Mesendoderm (in vitro differentiated cells): ENCODE measurements at places on chromosomes 3 and 15.

DNA sequence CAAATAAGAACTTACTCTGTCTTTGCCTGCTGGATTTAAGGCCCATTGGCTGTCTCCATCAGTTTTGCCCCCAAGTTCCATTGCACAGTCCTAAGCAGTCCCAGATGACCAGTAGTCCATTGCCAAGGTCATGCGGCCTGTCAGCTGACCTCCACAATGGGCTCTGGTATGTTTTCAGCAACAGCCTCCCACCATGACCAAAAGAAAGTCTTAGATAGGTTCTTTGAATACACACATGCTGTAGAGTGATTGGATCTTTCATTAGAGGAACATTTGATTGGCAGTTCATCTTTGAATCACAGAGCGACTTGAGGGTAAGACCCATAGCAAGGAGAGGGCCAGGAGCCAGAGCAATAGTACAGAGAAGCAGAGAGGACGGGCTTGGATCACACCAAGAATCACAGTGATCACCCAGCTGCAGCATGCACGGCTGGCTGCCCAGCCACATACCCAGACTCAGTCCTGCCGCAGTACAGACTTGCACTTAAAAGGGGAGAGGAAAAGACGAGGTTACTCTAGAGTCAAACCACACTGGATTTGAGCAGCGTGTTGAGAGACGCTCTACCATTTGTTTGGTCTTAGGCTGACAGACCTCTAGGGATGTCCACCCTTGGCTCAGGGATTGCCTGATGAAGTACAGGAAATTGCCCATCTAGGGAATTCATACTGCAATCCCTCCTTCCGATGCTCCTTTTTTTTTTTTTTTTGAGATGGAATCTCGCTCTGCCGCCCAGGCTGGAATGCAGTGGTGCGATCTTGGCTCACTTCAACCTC lies 50.4 kb downstream of the APH1B start:
- H3K27me3 ChIP-seq, result no peaks in the 10 kb centered on the region
- H3K4me3 ChIP-seq, result no peak overlapping the region
- H3K4me1 ChIP-seq, result no peaks in the 10 kb centered on the region
- no peak for DNase-seq
- no peaks in the 10 kb centered on the region for H3K36me3 ChIP-seq

- H3K27ac ChIP-seq, result no peak overlapping the region
- no peaks in the 10 kb centered on the region for H3K4me1 ChIP-seq
- no peak overlapping the region for H3K4me3 ChIP-seq
- H3K36me3 ChIP-seq, result no peaks in the 10 kb centered on the region
- no peak for DNase-seq
These were observed 282.4 kb downstream of the ERC2 start for GRCh38 chr3:56185827-56186226.

DNA sequence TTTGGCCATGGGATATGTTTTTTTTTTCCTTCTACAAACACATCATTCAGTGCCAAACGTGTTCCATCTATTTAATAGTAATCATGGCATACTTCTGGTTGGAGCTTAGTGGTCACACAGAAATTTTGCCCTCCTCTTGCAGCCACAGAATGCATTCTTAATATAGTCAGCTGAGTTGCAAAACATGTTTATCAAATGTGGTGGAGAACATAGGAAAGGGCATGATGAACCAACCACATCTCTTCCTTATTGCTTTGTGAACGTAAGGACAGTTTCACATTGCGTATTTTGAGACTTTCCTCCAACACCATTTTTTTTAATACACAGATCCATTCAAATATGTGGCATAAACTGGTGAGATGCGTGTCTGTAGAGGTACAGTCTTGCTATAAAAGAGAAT lies 106.8 kb downstream of the BBX start:
- no peak for DNase-seq
- no peaks in the 10 kb centered on the region for H3K36me3 ChIP-seq
- H3K4me1 ChIP-seq, result peaks cover 8% of the 10 kb centered on the region

DNA sequence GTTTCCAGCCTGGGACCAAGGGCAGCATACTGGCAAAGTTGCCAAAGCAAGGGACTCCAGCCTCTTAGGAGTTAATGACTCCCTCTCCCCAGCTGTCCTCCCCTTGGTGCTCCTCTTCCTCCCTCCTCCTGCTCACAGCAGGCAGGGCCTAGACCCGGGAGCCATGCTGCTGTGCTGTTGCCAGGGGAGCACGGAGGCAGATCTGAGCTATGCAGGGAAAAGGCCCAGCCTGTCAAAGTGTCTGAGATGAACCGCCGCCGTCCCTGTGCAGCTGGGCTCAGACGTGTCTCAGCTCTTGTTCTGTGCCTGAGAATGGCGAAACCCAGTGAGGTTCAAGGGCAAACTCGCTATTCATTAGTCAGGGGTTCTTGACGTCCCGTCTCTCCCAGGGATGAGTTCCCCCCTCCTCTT lies 60.8 kb upstream of the POLG start:
- no peaks in the 10 kb centered on the region for H3K36me3 ChIP-seq
- H3K4me3 ChIP-seq, result no peak overlapping the region
- H3K27ac ChIP-seq, result no peak overlapping the region
- DNase-seq, result no peak

GRCh38 chr3:71384388-71384787 lies 199.1 kb downstream of the FOXP1 start:
- no peaks in the 10 kb centered on the region for H3K27me3 ChIP-seq
- DNase-seq, result peak; percentile 50
- H3K27ac ChIP-seq, result peak overlapping the region; percentile 34
- no peaks in the 10 kb centered on the region for H3K36me3 ChIP-seq
- no peak overlapping the region for H3K4me3 ChIP-seq
- H3K4me1 ChIP-seq, result peaks cover 11% of the 10 kb centered on the region

- no peaks in the 10 kb centered on the region for H3K27me3 ChIP-seq
- DNase-seq, result no peak
- no peak overlapping the region for H3K27ac ChIP-seq
- H3K36me3 ChIP-seq, result no peaks in the 10 kb centered on the region
These were observed 25.4 kb upstream of the RYK start for GRCh38 chr3:134276086-134276485.

GRCh38 chr3:108051005-108051404 lies 39.8 kb downstream of the CD47 start:
- DNase-seq, result no peak
- no peak overlapping the region for H3K4me3 ChIP-seq
- no peaks in the 10 kb centered on the region for H3K27me3 ChIP-seq
- H3K36me3 ChIP-seq, result no peaks in the 10 kb centered on the region
- no peaks in the 10 kb centered on the region for H3K4me1 ChIP-seq
- no peak overlapping the region for H3K27ac ChIP-seq

GRCh38 chr3:41244620-41245336 lies 45.5 kb downstream of the CTNNB1 start:
- H3K27ac ChIP-seq, result no peak overlapping the region
- H3K4me1 ChIP-seq, result no peaks in the 10 kb centered on the region
- peaks cover 2% of the 10 kb centered on the region for H3K36me3 ChIP-seq

DNA sequence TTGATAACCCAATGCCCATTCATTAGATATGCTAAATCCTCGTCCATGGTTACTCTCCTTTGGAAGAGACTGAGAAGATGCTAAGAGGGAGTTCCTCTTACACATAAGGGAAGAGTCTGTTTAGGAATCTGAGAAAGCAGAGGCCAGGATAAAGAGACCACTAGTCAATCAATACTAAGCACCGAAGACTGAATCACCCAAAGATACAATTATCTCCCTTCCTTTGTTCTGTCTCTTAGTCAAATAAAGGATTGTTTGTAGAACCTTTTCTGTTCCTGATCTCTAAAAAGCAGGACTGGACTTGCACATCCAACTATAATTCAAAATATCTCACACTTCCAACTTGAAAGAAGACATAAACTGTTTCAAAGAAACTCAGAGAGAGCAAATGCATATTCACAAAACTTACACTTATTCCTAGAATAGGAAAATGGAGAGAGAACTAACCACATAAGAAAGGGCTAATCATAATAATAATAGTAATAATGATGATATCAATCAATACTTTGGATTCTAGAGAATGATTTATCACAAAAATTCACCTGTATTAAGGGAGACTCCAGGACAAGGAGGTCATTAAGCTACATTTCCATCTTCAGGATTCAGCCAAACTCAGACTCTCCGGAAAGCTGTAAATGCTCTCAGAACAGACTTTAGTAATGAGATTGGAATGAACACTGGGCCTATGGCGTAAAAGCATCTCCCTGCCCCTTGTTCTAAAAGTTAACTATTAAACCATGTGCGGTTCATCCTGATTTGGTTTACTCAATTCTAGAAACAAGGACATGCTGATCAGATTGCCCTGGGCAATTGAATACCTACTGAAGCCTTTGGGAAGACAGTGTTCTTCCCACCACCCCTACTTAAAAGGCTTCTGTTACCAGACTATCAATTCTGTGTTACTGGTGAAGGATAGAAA lies 401.5 kb downstream of the ZBTB20 start:
- no peak for DNase-seq
- H3K36me3 ChIP-seq, result no peaks in the 10 kb centered on the region
- no peak overlapping the region for H3K27ac ChIP-seq

DNA sequence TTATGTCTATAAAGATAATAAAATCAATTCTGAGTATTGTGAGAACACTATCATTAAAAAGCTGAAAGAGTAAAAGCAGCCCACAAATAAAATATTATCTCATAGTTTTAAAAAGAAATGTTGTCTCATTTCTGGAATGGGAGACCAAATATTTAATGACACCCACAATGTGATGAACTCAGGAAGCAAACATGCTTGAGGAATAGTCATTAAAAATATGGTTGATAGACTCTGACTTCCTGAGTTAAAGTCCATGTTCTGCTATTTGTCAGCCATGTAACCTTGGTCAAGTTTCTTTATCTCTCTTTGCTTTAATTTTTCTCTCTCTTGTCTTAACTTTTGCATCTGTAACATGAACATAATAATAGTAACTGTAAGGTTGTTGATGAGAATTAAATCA lies 35.5 kb upstream of the CHMP2B start:
- no peak for DNase-seq
- no peaks in the 10 kb centered on the region for H3K4me1 ChIP-seq
- no peaks in the 10 kb centered on the region for H3K27me3 ChIP-seq
- H3K4me3 ChIP-seq, result no peak overlapping the region
- no peak overlapping the region for H3K27ac ChIP-seq

DNA sequence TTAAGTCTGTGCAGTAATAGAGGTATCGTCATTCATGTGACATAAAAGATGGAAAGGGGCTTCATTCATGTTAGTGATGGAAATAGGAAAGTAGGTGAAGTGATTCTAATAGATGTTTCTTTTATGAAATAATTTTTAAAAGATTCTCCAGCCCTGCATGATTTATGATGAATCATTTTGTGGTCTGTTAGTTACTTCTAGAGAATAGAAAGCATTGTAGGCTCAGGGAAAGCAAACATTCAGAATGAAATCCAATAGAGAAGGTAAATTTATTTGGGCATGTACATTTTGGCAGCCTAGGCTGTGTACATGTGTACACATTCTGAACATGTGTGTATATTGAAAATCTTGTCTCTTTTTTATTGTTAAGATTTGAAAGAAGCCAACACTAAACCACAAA lies 23.1 kb downstream of the PPARG start:
- H3K4me1 ChIP-seq, result no peaks in the 10 kb centered on the region
- H3K36me3 ChIP-seq, result no peaks in the 10 kb centered on the region
- no peak overlapping the region for H3K27ac ChIP-seq
- H3K27me3 ChIP-seq, result no peaks in the 10 kb centered on the region
- DNase-seq, result no peak

- H3K4me3 ChIP-seq, result no peak overlapping the region
- H3K36me3 ChIP-seq, result no peaks in the 10 kb centered on the region
- no peaks in the 10 kb centered on the region for H3K27me3 ChIP-seq
- peaks cover 9% of the 10 kb centered on the region for H3K4me1 ChIP-seq
- no peak overlapping the region for H3K27ac ChIP-seq
These were observed 249.1 kb downstream of the ALCAM start for GRCh38 chr3:105615814-105616213.

GRCh38 chr3:109413049-109413448 lies 75.7 kb upstream of the DPPA4 start:
- no peak overlapping the region for H3K4me3 ChIP-seq
- H3K27me3 ChIP-seq, result no peaks in the 10 kb centered on the region
- H3K4me1 ChIP-seq, result no peaks in the 10 kb centered on the region
- no peaks in the 10 kb centered on the region for H3K36me3 ChIP-seq

- no peak overlapping the region for H3K27ac ChIP-seq
- no peak overlapping the region for H3K4me3 ChIP-seq
- no peaks in the 10 kb centered on the region for H3K27me3 ChIP-seq
- DNase-seq, result no peak
- no peaks in the 10 kb centered on the region for H3K36me3 ChIP-seq
These were observed 13.1 kb downstream of the MTMR10 start for GRCh38 chr15:30978328-30978727.

DNA sequence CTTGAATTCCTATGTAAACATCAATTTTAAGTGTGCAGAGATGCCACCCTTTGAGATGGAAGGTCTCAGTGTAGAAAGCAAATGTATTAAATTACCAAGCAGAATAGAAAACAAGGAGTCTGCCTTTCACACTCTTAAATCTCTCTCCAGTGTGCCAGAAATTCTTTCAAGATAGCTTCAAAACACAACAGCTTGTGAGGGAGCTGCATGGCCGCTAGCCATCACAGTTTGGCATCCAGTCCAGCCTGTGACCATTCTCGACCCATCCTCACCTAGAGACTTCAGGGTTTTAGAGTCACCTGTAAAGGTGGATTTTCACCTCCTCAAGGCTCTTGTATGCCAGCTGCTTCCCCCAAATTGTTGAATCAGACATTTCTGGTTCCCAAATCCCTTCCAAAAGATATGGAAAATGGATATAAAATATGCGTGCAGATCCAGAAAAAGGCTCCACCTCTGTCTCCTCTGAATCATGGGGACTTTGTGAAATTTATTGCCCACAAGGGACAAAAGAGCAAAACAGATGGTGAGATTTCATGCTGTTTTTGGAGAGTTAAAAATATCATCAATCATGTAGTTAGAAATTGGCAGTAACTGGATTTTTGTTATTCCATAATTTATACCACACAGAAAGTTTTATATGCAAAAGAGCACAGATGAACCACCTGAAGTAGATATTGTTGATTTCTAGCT lies 114.2 kb upstream of the THRB start:
- H3K27me3 ChIP-seq, result no peaks in the 10 kb centered on the region
- H3K27ac ChIP-seq, result no peak overlapping the region
- DNase-seq, result no peak
- H3K4me1 ChIP-seq, result no peaks in the 10 kb centered on the region
- H3K36me3 ChIP-seq, result no peaks in the 10 kb centered on the region

GRCh38 chr15:58440922-58441321 lies 9.1 kb downstream of the LIPC start:
- H3K27ac ChIP-seq, result no peak overlapping the region
- peaks cover 22% of the 10 kb centered on the region for H3K4me1 ChIP-seq
- no peaks in the 10 kb centered on the region for H3K36me3 ChIP-seq
- no peaks in the 10 kb centered on the region for H3K27me3 ChIP-seq
- peak; percentile 63 for DNase-seq
- no peak overlapping the region for H3K4me3 ChIP-seq

DNA sequence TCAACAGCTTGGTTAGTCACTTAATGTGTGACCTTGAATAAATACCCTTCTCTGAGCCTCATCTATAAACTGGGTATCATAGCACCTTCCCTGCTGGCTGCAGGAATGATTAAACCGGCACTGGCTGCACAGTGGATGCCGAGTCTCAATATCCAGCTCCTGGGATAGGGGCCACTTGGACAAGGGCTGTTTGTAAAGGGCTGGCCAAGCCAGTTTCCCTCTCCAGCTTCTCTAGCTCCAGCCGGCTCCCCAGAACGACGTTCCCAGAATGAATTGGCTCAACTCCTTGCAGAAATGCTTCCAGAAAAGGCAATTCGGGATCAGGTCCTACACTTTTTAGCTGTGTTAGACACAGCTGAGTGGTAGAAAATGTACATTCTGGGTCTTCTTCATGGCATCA lies 58.8 kb downstream of the LSM3 start:
- no peak overlapping the region for H3K27ac ChIP-seq
- H3K27me3 ChIP-seq, result no peaks in the 10 kb centered on the region
- H3K36me3 ChIP-seq, result no peaks in the 10 kb centered on the region

- H3K4me1 ChIP-seq, result peaks cover 2% of the 10 kb centered on the region
- no peaks in the 10 kb centered on the region for H3K36me3 ChIP-seq
- no peak overlapping the region for H3K4me3 ChIP-seq
- no peaks in the 10 kb centered on the region for H3K27me3 ChIP-seq
- H3K27ac ChIP-seq, result no peak overlapping the region
These were observed 34.5 kb upstream of the SPTSSB start for GRCh38 chr3:161405836-161406235.
